ENCODE measurements at places on chromosomes 2 and 18.

DNA sequence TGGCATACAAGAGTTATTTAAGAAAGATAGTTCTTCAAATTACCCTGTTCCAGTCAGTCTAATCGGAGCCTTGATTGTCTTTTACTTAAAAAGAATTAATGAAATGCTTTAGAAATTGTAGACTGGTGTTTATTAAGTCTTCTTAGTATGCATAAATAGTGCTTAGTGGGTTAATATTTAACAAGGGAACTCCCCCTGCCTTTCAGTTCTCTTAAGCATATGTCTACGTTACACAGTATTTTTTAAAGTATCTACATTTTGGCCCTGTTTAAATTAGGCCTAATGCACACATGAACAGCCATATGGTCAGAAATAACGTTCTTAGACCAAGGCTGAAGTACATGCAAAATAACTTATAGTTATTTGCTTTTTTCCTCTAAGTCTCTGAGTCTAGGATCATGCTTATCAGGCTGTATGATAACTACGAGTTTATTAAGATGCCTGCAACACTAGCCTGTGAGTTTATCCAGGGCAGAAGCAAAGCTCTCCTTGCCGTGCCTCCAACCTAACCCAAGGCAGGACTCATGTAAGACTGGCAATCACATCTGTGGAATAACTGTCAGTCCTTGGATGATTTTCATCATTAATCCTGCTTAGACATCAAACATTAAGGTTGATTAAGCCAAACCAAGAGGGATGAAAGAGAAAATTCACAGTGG lies 6.7 kb downstream of the BCL2 start:
- DNase-seq = no peak

GRCh38 chr2:203662951-203663350 lies 43.5 kb upstream of the CD28 start:
- no peak for DNase-seq

DNA sequence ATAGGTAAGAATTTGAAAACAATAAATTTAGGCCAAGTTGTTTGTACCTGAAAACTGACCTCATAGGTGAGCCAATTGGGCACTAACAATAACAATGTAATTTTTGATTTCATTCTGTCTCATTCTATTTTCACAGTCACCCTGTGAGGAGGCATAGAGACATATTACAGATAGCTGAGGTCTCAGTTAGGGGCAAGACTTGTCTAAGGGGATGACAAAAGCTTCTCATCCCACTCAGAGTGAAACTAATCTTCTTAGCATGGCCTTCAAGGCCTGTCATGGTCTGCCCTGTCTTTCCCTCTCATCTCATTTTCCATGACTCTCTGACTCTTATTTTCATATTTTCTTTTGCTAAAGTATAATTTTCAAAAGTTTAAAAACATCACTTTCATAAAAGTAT lies 562.0 kb upstream of the TNP1 start:
- no peak for DNase-seq

DNA sequence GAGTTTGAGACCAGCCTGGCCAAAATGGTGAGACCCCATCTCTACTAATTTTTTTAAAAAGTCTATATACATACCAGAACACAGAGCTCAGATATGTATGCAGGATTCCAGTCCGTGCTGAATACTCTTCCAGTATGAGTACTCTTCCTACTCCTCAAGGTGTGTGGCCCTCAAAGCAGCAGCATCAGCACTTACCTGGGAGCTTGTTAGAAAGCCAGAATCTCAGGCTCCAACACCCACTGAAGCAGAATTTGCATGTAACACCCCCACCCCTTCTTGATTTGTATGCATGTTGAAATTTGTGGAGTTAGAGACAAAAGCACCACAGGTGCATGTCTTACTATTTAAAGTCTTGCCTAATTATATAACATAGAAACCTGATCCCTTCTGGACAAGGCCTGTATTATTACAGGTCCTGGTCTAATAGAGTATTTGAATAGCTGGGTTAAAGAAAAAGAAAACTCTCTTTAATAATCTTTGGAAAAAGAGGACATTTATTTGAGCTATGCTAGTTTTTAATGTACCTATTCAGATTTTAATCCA lies 50.3 kb upstream of the NFE2L2 start:
- DNase-seq = peak; percentile 35

DNA sequence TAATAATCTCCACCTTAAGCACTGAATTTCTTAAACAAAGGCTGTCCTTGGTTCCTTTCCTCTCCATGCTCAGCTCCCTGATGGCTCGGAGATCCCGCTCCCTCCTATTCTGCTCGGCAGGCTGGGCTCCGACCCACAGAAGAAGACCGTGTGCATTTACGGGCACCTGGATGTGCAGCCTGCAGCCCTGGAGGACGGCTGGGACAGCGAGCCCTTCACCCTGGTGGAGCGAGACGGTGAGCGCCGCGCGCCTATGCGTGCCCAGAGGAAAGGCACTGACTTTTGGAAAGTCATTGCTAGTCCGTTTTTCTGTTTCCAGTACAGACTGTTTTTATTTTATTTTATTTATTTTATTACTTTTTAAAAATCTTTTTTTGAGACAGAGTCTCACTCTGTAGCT lies 9.6 kb downstream of the CNDP2 start:
- no peak for DNase-seq

DNA sequence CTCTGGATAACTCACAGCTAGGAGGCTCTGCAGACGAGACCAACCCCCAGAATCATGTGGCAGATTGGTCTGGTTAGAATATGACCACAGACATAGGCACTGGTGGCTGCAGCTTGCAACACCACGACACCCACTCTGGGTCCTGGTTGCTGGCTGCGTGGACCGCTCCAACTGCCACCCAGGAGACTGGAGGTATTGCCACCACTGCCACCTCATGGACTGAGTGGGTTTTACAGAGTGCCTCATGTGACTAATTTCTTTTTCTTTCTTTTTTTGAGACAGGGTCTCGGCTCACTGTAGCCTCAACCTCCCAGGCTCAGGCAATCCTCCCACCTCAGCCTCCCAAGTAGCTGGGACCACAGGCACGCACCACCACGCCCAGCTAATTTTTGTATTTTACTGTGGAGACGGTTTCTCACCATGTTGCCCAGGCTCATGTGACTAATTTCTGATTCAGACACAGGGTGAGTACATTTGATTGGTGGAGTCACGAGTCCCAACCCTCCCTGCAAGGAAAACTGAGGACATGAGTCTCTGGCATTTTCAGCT lies 29.9 kb upstream of the NT5DC4 start:
- peak; percentile 34 for DNase-seq

- no peak for DNase-seq
These were observed 46.6 kb downstream of the HDLBP start for GRCh38 chr2:241268716-241269445.

GRCh38 chr18:51273437-51273836 lies 76.0 kb upstream of the MEX3C start:
- no peak for DNase-seq

GRCh38 chr2:241898463-241899270 lies 29.1 kb downstream of the RTP5 start:
- no peak for DNase-seq

- no peak for DNase-seq
These were observed 89.2 kb downstream of the NFATC1 start for GRCh38 chr18:79484661-79485621.

- no peak for DNase-seq
These were observed 12.1 kb upstream of the TRAF3IP1 start for GRCh38 chr2:238308177-238308576.

- DNase-seq = no peak
These were observed 14.2 kb downstream of the PLEK start for GRCh38 chr2:68379184-68379708.

DNA sequence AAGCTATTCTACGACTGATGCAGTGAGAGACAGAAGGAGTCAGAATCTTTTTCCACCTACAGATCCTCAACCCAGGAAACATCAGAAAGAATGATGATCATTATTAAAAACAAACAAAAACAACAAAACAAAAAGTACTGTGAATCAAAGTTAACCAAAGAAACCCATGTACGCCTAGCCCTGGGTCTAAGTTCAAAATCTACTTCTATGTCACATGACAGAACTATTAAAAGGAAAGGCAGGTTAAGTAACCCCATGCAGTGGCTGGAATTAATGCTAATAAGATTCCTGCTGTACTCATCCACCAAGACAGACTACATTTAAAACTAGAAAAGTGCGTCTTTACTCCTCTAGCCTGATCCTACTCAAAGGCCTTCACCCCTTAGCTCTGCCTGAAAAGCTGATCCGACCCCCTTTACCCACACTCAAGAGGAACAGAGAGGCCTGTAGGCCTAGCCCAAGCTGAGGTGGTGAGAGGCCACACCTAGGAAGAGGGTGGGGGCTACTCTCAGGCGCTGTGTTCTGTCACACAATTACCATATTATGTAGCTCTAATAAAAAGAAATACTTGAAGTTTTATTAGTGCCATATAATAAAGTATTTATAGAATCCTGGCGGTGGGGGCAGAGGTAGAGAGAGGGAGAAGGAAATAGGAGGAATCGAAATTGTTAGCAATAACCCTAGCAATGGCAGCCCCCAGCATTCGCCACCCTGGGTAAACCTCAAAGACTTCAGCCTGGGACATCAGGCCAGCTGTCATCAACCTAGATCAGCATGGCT lies 37.1 kb downstream of the NHEJ1 start:
- no peak for DNase-seq

DNA sequence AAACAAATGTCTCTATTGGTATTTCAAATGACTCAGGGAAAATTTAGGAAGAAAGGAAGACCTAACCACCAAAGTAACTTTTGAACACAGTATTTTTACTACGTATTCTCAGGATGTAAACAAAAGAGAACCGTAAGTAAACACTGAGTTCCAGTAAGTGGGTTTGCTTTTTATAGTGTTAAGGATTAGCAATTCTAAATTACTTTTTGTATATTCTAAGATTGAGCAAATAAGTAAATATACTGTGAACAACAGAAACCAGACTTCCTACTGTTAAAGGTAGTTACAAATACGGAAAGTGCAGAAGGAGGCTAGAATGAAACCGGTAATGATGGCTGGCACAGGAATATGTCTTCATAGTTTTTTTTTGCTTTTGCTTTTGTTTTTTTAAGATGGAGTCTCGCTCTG lies 31.5 kb downstream of the SESTD1 start:
- DNase-seq = no peak

Data from putamen (tissue), 1 donor.